CD14-positive monocyte (primary cell): ENCODE measurements at places on chromosomes 2 and 18. TPM values are rescaled to one million over a fixed set of nuclear protein-coding genes. Genes with fewer than 3 reads are reported as not detected.

DNA sequence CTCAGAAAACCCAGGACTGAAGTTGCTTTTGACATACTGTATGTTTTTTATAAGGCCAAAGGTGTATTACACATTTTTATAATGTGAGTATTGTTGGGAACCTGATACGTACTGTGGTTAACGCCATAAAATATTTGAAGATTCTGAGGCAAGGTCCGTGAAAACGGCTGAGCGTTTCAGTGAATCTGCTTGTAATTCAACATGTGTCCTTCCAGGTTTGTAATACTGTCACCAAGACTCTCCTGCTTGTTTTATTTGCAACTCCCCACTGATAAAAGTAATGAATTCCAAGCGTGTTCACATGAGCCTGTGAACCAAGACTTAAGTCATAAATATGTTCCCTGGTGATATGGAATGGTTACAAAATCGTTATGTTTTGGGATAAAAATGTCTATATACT lies 23.9 kb upstream of the FRZB start:
- no peak for DNase-seq

DNA sequence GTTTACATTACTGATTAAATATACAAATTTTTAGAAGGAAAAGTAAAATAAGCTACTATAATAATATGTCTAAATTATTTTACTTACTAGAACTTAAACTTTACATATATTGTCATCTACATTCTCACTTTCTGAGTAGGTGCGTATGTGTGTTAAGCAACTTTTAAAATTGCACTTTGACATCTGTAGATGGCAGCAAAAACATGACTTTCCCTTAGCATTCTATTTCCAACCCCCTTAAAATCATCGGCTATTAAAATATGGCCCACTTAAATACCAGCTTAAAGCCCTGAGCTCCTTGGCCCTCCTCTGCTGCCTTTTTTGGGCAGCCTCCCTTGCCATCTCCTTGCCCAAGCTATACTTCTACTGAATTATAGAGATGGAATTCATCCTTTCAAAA lies 78.0 kb downstream of the UPP2 start:
- no peak for DNase-seq

- no peak for DNase-seq
Measured at GRCh38 chr2:168649562-168649961, 152.9 kb upstream of the NOSTRIN start.

The CCL20 gene
- polyA plus RNA-seq = 0.20 and 6.2 TPM in 2 replicates
